ENCODE measurements at places on chromosomes 5 and 9.

- no peak for DNase-seq
Observed at GRCh38 chr5:20575571-20575970, 587.6 kb upstream of the CDH18 start.

GRCh38 chr5:143030349-143030748 lies 260.2 kb downstream of the ARHGAP26 start:
- DNase-seq = no peak

- DNase-seq = no peak
Observed at GRCh38 chr5:76332102-76332501, 71.0 kb upstream of the IQGAP2 start.

- DNase-seq = no peak
Observed at GRCh38 chr5:141420855-141421488, at the start of gene PCDHGA11. Gene PCDHGA11 (plus strand): TSS chr5:141421051. CDS start chr5:141421228, 177 bp downstream.

GRCh38 chr5:138986186-138986800 lies 111.2 kb upstream of the LRRTM2 start:
- DNase-seq = no peak

- no peak for DNase-seq
Observed at GRCh38 chr5:107766972-107767371, 96.2 kb upstream of the EFNA5 start.

- no peak for DNase-seq
Observed at GRCh38 chr9:4970970-4971641, 14.0 kb upstream of the JAK2 start.

DNA sequence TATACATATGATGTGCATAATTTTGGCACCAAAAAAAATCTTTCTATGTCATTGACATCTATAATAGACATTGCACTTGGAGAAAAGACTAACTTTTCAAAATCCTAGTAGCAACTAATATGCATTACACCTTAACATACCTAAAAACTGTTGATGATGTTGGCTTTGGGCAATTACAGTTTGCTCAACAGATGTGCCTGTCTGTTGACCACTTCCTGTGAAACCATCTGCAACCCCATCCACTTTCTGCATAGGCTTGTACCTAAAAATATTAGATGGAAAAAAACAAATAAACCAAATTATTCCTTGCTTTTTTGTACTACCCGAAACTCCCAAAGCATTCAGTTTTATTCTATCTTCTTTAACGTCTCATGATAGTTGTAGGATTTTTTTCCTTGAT lies 248.6 kb downstream of the RFX3 start:
- no peak for DNase-seq

GRCh38 chr9:89508951-89509615 lies 11.2 kb upstream of the SEMA4D start:
- no peak for DNase-seq

DNA sequence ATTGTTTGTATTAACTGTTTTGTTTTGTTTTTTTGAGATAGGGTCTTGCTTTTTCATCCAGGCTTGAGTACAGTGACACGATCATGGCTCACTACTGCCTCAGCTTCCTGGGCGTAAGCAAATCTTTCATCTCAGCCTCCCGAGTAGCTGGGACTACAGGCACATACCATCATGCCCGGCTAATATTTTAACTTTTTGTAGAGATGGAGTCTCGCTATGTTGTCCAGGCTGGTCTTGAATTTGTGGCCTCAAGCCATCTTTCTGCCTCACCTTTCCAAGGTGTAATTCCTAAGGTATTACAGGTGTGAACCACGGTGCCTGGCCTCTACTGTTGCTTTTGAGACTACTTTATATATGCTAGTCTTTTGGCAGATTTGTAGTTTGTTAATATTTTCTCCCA lies 8.4 kb downstream of the RCL1 start:
- no peak for DNase-seq

GRCh38 chr9:71121275-71122021 lies at the start of gene TRPM3:
Gene TRPM3 (minus strand): TSS chr9:71121621. CDS start chr9:71121354, 267 bp downstream.
- DNase-seq = no peak

DNA sequence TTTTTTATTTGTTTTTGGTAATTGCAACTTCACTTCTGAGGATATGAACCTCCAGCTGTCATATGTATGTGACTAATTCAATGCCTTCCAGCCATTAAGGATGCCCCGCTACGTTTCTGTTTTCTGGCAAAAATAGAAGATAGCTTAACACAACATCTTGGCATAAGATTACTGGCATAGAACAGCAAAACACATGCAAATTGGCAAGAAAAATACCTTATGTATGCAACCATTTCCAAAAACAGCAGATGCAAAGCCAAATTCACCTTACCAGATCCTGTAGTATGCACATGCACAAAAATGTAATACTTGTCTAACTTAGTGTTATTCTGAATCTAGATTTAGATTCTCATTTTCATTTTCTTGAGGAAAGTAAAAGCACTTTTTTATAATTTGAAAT lies 461.1 kb upstream of the CYLC2 start:
- DNase-seq = no peak

GRCh38 chr9:206481-206880 lies 8.2 kb upstream of the DOCK8 start:
- DNase-seq = no peak

- DNase-seq = no peak
Observed at GRCh38 chr5:161085056-161085455, 233.0 kb upstream of the ATP10B start.

- no peak for DNase-seq
Observed at GRCh38 chr5:26192486-26192885, 845.9 kb downstream of the CDH9 start.

DNA sequence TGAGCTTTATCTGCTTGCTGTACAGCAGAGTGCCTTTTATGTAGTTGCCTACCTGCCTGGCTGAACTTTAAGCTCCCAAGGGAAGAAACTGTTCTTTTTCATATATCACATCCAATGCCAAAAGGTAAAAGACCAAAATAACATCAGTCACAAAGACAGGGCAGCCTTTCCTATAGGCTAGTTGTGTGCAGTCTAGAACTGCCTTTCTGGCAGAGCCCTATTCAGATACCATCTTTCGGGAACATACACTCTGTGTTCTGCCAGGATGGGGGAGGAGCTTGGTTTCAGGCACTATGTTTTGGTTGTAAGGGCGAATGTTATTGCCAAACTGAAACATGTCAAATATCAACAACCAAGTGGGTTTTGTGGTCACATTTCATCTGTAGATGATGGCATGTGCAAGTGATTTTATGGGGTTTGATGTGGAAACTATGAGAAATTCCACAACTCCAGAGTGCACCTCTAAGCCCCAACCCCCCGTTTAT lies 314.5 kb downstream of the ADGRV1 start:
- DNase-seq = no peak

DNA sequence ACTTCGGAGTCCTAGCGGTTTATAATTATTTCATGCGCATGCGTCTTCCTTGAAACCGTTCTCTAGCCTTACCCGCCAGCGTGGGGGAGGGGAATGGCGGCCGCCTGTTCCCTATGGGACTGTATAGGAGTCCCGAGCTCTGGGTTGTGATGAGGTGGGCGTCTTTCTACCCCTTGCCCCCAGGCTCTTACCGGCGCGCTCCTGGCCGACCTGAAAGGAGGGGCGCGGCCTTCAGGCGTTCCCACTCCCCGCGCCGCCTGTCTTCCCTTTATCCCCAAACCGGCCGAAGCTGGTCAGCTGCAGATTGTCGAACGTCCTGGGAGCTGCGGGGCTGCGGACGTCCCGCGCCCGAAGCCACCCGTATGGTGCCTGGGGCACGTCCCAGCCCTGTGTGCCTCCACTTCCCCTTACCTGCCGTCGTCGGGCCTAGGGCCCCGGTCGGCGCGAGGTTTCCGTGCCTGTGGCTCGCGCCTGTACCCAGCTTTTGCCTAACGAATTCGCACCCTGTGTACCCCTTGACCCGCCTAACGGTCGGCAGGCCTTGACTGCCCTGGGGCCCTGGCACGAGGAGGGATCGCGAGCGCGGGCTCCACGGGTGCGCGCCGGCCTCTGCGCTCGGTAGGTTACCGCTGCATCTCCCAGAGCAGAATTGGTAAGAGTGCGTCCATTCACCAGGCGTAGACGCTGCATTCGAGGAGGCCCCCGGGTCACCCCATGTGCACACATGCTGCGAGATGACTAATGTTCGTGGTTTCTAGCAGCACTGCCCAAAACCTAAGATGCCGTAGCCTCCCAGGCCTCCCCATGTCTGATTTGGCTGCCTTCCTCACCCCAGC lies 653 bp upstream of the HNRNPH1 start:
- DNase-seq = no peak

GRCh38 chr5:98307811-98308210 lies 465.7 kb upstream of the RGMB start:
- DNase-seq = no peak

- DNase-seq = no peak
Observed at GRCh38 chr9:89407070-89407469, 88.8 kb downstream of the SECISBP2 start.

DNA sequence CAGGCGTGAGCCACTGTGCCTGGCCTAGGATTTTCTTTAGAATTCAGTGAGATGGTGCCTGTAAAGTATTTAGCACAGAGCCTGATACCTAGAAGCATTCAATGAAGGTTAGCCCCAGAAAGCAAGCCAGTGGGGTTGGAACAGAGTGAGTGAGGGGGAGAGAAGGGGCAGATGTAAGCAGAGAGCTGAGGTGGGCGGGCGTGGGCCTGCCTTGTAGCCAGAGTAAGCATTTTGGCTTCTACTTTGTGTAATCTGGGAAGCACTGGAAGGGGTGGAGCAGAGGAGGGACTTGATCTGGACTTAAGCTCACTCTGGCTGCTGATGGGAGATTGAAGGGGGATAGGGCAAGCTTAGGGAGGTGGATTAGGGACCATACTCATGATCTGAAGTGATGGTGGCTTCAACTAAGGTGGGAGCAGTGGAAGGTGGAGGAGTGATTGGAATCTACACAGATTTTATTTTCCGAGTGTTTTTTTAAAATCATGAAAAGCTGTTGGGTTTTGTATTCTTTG lies 2.6 kb downstream of the EXOSC2 start:
- no peak for DNase-seq

GRCh38 chr9:128125580-128126354 lies 1.8 kb downstream of the PTGES2 start:
- DNase-seq = no peak

GRCh38 chr5:94702729-94703128 lies 84.3 kb downstream of the SLF1 start:
- DNase-seq = no peak

DNA sequence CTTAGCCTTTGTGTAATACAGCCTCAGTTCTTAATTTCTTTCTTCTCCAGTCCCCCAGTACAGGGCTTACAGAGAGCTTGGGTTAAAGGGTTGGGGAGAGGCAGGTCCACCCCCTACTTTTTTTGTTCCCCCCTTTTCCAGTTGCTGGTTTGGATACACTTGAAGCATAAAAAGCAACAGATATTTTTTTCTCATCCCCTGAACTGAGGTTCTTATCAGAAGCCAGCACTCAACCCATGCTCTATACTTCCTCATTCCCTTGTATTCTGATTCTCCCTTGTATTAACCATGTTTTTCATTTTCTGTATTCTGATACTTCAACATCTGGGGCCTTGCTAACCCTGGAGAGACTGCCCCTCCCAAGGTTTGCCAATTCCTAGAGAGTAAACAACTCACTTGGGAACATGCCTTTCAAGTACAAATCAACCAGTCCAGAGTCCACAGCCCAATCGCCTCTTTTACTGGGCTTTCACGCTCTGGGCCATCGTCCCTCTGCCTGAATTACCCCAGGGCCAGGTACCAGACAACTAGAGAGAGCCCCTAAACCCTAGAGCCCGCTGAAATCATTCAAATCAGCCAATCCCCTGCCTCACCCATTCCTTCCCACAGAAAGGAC lies 333.4 kb upstream of the PUM3 start:
- DNase-seq = no peak
